Glutamatergic neuron (in vitro differentiated cells): ENCODE measurements at places on chromosomes 1 and 21. TPM values are rescaled to one million over a fixed set of nuclear protein-coding genes. Genes with fewer than 3 reads are reported as not detected.
A peak's percentile ranks its signal among the peaks of the same experiment; 100 is the strongest.

GNG12 gene
- total RNA-seq: 1.3 TPM

TMPRSS3 gene
- 0.71 TPM for total RNA-seq

DCDC2B gene
- not detected for total RNA-seq

CHI3L2 gene
- not detected for total RNA-seq

POU2F1 gene
- 37.7 TPM for total RNA-seq

DNA sequence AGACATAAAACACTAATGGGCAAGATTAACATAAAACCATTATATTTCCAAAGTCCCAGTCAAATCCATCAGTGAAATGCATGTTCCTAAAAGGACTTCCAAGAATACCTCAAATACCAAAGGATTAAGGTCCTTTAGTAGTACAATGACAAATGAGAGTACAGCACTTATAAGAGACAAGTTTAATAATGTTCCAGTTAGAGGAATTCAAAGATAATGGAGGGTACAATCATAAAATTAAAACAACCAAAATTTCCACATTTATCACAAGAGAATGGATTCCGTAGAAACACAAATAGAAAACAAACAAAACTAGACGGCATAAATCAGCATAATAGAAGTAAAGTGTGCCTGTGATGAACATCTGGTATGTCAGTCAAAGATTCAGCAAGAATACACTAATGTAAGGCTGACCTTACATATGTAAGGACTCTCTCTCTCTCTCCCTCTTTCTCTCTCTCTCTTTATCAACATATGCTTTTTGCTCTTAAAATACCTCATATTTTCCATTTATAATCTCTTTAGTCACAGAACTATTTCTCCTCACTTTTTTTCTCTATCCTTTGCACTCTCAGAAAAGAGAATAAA, 32.8 kb upstream of the C1orf53 start:
- DNase-seq: no peak
- H3K27ac ChIP-seq: no peak overlapping the region
- H3K36me3 ChIP-seq: peaks cover 6% of the 10 kb centered on the region
- H3K4me1 ChIP-seq: peaks cover 14% of the 10 kb centered on the region

GRCh38 chr1:228350831-228351781, 55.5 kb downstream of the TRIM11 start:
- H3K27me3 ChIP-seq: peaks cover 11% of the 10 kb centered on the region
- H3K36me3 ChIP-seq: no peaks in the 10 kb centered on the region
- H3K4me3 ChIP-seq: no peak overlapping the region
- DNase-seq: peak; percentile 14

- no peak overlapping the region for H3K27ac ChIP-seq
- peaks cover 7% of the 10 kb centered on the region for H3K36me3 ChIP-seq
- no peaks in the 10 kb centered on the region for H3K27me3 ChIP-seq
- no peak overlapping the region for H3K4me3 ChIP-seq
- DNase-seq: no peak
These were observed 327.6 kb downstream of the ST6GALNAC3 start for GRCh38 chr1:76402128-76402527.

- no peaks in the 10 kb centered on the region for H3K36me3 ChIP-seq
- no peak overlapping the region for H3K4me3 ChIP-seq
- H3K27ac ChIP-seq: no peak overlapping the region
These were observed 5.1 kb upstream of the INAVA start for GRCh38 chr1:200889571-200889970.

GRCh38 chr1:157209514-157209913, 71.3 kb upstream of the ETV3 start:
- peaks cover 13% of the 10 kb centered on the region for H3K36me3 ChIP-seq
- no peak for DNase-seq
- H3K27me3 ChIP-seq: peaks cover 4% of the 10 kb centered on the region
- no peaks in the 10 kb centered on the region for H3K4me1 ChIP-seq
- no peak overlapping the region for H3K27ac ChIP-seq

DNA sequence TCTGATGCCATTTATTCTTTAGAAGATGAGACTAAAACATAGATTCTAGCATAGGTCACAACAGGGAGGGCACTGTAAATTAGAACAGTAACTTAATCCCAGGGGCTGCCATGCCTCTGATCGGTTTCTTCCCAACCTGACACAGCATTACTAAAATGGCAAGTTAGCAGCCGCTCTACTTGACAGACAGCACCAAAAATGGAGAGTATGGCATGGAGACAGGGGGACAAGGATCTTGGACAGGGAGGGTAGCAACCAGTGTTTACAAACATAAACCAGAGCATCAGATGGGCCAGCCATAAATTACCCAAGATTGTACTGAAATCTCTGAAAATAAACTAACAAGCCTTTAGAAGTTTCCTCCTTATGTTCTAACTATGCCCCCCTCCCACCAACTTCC, 5.9 kb downstream of the DUSP10 start:
- DNase-seq: no peak
- H3K4me1 ChIP-seq: peaks cover 33% of the 10 kb centered on the region

GRCh38 chr1:76870037-76870436, 2.8 kb downstream of the ST6GALNAC5 start:
- peaks cover 29% of the 10 kb centered on the region for H3K4me1 ChIP-seq
- H3K27ac ChIP-seq: no peak overlapping the region
- H3K27me3 ChIP-seq: peaks cover 8% of the 10 kb centered on the region
- H3K36me3 ChIP-seq: peaks cover 14% of the 10 kb centered on the region

DNA sequence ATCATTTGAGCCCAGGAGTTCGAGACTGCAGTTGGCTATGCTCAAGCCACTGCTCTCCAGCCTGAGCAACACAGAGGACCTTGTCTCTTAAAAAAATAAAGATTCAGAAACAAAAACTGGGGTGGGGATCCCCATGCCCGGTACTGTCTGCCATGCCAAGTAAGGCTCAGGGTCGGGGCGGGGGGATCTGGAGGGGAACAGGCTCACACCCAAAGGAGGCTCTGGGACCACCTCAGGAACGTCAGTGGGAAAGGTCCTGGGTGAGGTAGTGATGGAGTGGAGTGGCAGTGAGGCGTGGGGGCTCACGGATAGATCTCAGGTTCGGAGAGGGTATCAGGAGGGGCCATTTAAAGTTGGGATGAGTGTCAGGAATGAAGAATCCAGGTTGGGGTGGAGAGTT, 765 bp upstream of the S100A4 start:
- peaks cover 9% of the 10 kb centered on the region for H3K27me3 ChIP-seq
- H3K4me3 ChIP-seq: no peak overlapping the region
- no peak for DNase-seq
- peaks cover 17% of the 10 kb centered on the region for H3K4me1 ChIP-seq
- H3K27ac ChIP-seq: no peak overlapping the region

DNA sequence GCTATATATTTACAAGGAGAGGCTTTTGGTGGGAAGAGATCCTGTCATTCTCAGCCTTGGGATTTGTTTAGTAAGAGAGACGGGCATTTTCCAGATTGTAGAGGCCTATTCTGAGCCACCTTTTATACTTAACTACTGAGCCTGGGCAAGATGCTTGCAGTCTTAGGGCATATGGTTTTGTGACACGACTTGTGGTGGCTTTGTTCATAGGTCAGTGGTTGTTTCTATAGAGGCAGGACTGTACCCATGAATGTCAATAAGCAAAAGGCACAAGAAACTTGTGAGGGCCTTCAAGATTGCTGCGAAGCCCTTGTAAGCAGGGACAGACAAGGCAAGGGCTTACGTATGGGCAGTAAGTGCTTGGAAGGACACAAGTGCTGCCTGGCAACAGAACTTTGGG, 3.4 kb upstream of the FCRL3 start:
- H3K27me3 ChIP-seq: no peaks in the 10 kb centered on the region
- H3K4me1 ChIP-seq: no peaks in the 10 kb centered on the region
- H3K36me3 ChIP-seq: no peaks in the 10 kb centered on the region
- no peak overlapping the region for H3K27ac ChIP-seq
- no peak for DNase-seq

- no peaks in the 10 kb centered on the region for H3K36me3 ChIP-seq
- DNase-seq: no peak
- peaks cover 3% of the 10 kb centered on the region for H3K27me3 ChIP-seq
- no peak overlapping the region for H3K4me3 ChIP-seq
- H3K27ac ChIP-seq: no peak overlapping the region
These were observed 14.4 kb downstream of the PCP4 start for GRCh38 chr21:39881661-39882060.

DNA sequence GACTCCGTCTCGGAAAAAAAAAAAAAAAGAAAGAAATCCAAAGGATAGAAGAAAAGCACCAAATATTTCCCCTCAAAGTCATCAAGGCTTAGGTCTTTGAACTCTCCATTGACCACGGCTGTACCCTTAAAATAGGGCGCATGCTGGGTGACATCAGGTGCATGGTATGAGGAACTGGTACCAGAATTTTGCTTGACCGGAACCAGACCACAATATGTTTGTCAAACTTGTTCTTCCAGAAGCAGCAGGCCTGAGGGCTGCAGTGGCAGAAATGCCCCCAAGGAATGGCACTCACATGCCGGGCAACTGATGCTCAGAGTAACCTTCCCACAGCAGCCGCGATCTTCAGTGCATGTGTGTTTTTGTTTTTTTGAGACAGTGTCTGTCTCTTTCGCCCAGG, 21.0 kb downstream of the RCC1 start:
- H3K36me3 ChIP-seq: no peaks in the 10 kb centered on the region
- no peak overlapping the region for H3K4me3 ChIP-seq
- H3K4me1 ChIP-seq: peaks cover 2% of the 10 kb centered on the region
- DNase-seq: no peak
- no peaks in the 10 kb centered on the region for H3K27me3 ChIP-seq
- no peak overlapping the region for H3K27ac ChIP-seq

DNA sequence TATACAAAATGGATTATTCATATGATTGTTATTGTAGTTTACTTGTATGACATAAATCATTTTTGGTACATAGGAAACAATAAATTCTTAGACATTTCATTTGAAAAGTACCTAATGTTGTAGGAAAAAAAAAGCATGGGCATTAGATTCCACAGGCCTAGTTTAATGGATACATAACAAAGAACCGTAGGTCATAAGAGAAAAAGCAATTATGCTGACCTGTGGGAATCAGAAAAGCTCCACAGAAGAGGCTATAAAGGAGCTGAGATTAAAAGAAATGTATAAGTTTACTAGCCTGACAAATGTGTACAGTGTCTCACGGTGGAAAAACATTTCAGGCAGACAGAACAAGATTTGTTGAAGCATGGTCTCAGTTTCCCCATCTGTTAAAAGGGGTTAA, 3.7 kb downstream of the DEPDC1 start:
- H3K27me3 ChIP-seq: no peaks in the 10 kb centered on the region
- peaks cover 5% of the 10 kb centered on the region for H3K4me1 ChIP-seq
- H3K4me3 ChIP-seq: no peak overlapping the region
- DNase-seq: no peak
- H3K27ac ChIP-seq: no peak overlapping the region
- no peaks in the 10 kb centered on the region for H3K36me3 ChIP-seq

- peaks cover 2% of the 10 kb centered on the region for H3K27me3 ChIP-seq
- no peak for DNase-seq
- no peak overlapping the region for H3K4me3 ChIP-seq
- no peak overlapping the region for H3K27ac ChIP-seq
- peaks cover 3% of the 10 kb centered on the region for H3K4me1 ChIP-seq
These were observed 404.3 kb upstream of the BEND5 start for GRCh38 chr1:49181033-49181432.

GRCh38 chr1:27136998-27137542, 17.9 kb downstream of the SLC9A1 start:
- H3K4me3 ChIP-seq: no peak overlapping the region
- H3K27ac ChIP-seq: peak overlapping the region; percentile 69
- H3K36me3 ChIP-seq: no peaks in the 10 kb centered on the region
- peaks cover 4% of the 10 kb centered on the region for H3K27me3 ChIP-seq
- peaks cover 19% of the 10 kb centered on the region for H3K4me1 ChIP-seq
